CD4-positive, alpha-beta memory T cell (primary cell): ENCODE measurements at places on chromosomes 7 and 10. TPM values are rescaled to one million over a fixed set of nuclear protein-coding genes. Genes with fewer than 3 reads are reported as not detected.

The GTPBP4 gene
- 46.0 TPM for total RNA-seq

- DNase-seq: no peak
- no peaks in the 10 kb centered on the region for H3K36me3 ChIP-seq
- no peaks in the 10 kb centered on the region for H3K27me3 ChIP-seq
- no peak overlapping the region for H3K27ac ChIP-seq
- H3K4me1 ChIP-seq: no peaks in the 10 kb centered on the region
Measured at GRCh38 chr10:28043941-28044340, 45.1 kb upstream of the ODAD2 start.

The VAX1 gene
- total RNA-seq: not detected

The SPDYE11 gene
- total RNA-seq: not detected

GRCh38 chr10:61503051-61503450 lies 49.9 kb upstream of the TMEM26 start:
- H3K4me3 ChIP-seq: no peak overlapping the region
- DNase-seq: no peak
- H3K27ac ChIP-seq: no peak overlapping the region
- H3K36me3 ChIP-seq: no peaks in the 10 kb centered on the region
- H3K4me1 ChIP-seq: no peaks in the 10 kb centered on the region

- H3K36me3 ChIP-seq: no peaks in the 10 kb centered on the region
- DNase-seq: no peak
- H3K4me3 ChIP-seq: no peak overlapping the region
- no peaks in the 10 kb centered on the region for H3K27me3 ChIP-seq
- no peak overlapping the region for H3K27ac ChIP-seq
Measured at GRCh38 chr10:75971402-75972211, 540.2 kb downstream of the LRMDA start.

DNA sequence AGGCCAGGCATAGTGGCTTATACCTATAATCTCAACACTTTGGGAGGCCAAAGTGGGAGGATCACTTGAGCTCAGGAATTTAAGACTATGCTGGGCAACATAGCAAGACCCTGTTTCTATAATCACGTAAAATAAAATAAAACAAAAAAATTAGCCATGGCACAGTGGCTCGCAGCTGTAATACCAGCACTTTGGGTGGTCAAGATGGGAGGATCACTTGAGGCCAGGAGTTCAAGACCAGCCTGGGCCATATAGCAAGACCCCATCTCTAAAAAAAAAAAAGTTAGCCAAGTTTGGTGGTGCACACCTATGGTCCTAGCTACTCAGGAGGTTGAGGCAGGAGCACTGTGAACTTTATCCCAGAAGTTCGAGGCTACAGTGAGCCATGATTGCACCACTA lies 30.9 kb downstream of the DNA2 start:
- no peaks in the 10 kb centered on the region for H3K36me3 ChIP-seq
- H3K4me3 ChIP-seq: no peak overlapping the region
- no peaks in the 10 kb centered on the region for H3K27me3 ChIP-seq
- no peak overlapping the region for H3K27ac ChIP-seq
- H3K4me1 ChIP-seq: no peaks in the 10 kb centered on the region
- no peak for DNase-seq

The FAM237B gene
- total RNA-seq: not detected

The SEMA3A gene
- 0.38 TPM for total RNA-seq
